ENCODE measurements at places on chromosomes 12 and 14.

- no peak for DNase-seq
These were observed 430.9 kb downstream of the ATP23 start for GRCh38 chr12:58372298-58372697.

GRCh38 chr12:87283111-87283510, 746.1 kb downstream of the C12orf50 start:
- DNase-seq = no peak

- no peak for DNase-seq
These were observed 55.9 kb upstream of the LRRK2 start for GRCh38 chr12:40168868-40169267.

DNA sequence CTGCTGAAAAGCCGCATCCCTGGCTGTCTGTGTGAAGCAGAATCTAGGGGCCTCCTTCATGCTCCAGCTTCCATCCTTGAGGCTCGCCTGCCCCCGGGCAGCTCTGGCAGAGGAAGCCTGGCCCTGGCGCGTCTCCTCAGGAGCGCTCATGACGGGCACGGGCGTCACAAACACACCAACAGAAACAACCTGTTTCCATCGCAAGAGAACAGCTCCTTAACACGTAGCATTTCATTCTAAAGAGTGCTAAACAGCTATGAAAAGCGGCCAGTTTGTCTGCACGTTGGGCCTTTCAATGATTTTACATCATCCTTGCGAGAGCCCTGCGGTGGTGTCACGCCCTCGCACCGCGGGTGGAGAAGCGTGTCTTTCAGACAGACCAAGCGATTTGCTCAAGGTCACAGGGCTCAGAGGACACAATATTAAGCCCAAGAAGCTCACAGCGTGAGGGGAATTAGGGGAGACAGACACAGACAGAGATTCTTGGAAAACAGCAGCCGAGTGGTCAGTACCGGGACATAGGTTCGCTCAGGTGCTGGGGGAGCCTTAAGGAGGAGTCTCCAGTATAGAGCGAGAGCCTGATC, 4.9 kb downstream of the ADGRD1 start:
- no peak for DNase-seq

GRCh38 chr14:99233222-99234035, 38.6 kb downstream of the BCL11B start:
- no peak for DNase-seq

All from NCI-H1048 (cell line).